ENCODE measurements at places on chromosomes 16 and 17.

DNA sequence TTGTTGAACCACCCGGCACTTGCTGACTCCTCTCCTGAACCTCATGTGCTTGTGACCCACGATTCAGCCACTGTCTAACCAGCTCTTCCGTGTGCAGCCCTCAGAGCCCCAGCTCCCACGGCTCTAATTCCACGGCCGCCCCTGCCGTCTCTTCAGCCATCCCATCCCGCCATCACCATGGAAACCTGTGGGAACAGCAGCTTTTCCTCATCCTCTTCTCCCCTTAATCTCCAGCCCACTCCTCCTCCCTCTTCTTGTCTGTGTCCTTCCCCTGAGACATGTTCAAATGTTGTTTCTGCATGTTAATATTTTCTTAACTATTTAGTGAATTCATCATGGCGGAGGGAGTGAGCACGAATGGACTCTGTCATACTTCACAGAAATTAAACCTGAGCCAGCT, 285.2 kb downstream of the CDH13 start:
- no peak for DNase-seq

DNA sequence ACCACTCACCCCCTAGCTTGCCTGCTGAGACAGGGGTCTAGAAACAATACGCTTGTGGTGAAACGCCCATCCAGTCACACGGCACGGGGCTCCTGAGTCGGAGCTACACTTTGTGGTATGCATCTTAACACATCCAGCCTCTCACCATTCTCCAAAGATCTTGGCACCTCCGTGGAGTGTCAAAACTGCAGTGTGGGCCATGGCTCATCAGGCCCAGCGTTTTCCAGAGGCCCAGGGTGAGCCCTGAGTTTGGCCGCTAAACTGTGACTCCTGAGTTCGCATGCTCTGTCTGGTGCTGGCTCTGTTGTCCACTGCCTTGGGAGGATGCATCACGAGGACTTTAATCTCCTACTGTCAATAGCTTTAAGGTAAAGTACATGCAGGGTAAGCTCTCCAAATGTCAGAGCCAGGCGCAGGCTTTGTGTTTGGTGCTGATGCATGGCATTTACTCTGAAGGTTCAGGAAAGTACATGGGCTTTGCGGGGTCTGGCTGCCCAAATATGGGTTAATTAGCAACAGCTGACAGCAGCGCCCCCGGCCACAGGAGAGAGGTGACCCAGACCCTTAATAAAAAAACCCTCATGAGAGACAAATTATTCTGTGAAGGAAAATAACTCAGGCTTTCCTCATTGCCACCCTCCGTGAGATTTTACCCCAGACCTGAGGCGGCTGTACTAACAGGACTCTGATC, 118.4 kb downstream of the CCDC182 start:
- no peak for DNase-seq

DNA sequence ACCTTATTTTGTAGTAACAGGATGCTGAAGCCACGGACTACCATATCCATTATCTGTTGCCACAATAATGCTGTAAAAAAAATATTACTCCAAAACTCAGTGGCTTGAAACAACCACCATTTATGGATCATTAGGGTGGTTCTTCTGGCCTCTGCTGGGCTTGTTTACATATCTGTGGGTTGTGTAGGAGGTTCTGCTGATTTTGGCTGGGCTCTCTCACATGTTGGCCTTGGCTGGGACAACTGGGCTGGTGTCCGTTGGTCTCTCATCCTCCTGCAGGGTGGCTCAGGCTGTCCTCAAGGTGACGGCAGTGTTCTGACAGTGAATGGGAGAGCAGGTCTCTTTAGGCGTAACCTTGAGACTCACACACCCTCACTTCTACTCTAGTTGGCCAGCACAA, 76.0 kb downstream of the GPR139 start:
- DNase-seq: no peak

DNA sequence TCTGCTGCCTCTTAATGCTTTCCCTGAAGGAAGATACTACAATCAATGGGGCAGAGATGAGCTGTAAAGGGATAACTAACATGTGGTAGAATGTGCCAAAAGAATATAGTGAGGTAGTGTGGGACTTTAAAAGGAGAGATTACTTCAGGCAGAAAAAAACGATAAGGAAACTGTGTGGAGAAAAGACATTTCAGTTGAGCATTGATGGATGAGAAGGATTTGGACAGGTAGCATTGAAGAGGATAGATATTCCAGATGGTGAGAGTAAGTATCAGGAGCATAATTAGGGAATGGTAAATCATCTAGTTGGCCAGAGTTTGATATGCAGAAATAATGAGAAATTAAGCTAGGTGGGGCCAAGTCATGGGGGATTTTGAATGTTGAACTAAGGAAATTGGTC, 97.3 kb downstream of the NLK start:
- no peak for DNase-seq

GRCh38 chr16:85195900-85196772, 83.9 kb upstream of the CIBAR2 start:
- DNase-seq: no peak
